ENCODE measurements at places on chromosomes 1 and 21. TPM values are rescaled to one million over a fixed set of nuclear protein-coding genes. Genes with fewer than 3 reads are reported as not detected.

Gene CFAP45
- total RNA-seq: 0.91 TPM

Gene CHD5
- 0.78 TPM for total RNA-seq

DNA sequence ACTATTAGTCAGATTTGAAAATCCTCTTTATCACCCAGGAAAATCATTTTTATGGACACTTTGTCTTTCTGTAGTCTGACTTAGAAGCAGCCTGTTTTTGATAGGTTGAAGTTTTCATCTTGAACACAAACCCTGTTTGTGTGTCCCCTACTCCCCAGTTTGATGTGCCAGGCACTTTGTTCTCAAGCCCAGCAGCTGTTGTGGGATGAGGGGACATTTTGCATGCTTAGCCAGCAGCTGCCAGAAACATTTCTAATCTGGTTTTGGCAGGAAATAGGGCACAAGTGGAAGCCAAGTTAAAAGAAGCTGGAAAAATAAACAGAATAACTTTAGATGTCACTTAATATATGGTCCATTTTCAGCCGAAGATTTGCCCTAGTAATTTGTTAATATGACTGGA, 29.9 kb downstream of the ACTN2 start:
- peak overlapping the region; percentile 54 for H3K27ac ChIP-seq
- H3K36me3 ChIP-seq: peaks cover 28% of the 10 kb centered on the region
- H3K27me3 ChIP-seq: no peaks in the 10 kb centered on the region

- DNase-seq: no peak
- H3K36me3 ChIP-seq: no peaks in the 10 kb centered on the region
- H3K4me1 ChIP-seq: no peaks in the 10 kb centered on the region
These were observed 29.1 kb downstream of the AK5 start for GRCh38 chr1:77310924-77311323.

- H3K4me3 ChIP-seq: no peak overlapping the region
- H3K4me1 ChIP-seq: peaks cover 21% of the 10 kb centered on the region
- H3K36me3 ChIP-seq: no peaks in the 10 kb centered on the region
- DNase-seq: no peak
- peak overlapping the region; percentile 74 for H3K27ac ChIP-seq
These were observed 5.5 kb upstream of the TNFRSF1B start for GRCh38 chr1:12161324-12161661.

DNA sequence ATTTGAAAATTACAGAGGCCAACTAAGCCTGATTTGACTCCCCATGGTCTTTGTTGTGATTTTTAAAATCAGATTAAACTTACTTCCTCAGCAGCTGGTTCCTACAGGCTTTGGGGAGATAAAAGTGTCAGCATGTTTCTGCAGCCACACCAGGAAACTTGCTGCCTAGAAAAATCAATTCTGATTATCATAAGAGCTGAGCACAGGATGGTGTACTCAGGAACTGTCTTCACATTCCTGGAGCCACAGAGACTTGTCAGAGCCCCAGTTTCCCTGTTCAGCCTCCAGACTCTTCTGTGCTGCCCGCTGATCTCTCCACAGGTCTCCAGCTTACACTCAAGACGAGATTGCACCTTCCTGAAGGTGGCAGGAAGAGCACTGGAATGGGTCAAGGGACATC, 23.9 kb downstream of the RAB3B start:
- no peak overlapping the region for H3K4me3 ChIP-seq
- H3K4me1 ChIP-seq: no peaks in the 10 kb centered on the region
- no peak overlapping the region for H3K27ac ChIP-seq
- no peaks in the 10 kb centered on the region for H3K36me3 ChIP-seq
- peaks cover 19% of the 10 kb centered on the region for H3K27me3 ChIP-seq
- no peak for DNase-seq

DNA sequence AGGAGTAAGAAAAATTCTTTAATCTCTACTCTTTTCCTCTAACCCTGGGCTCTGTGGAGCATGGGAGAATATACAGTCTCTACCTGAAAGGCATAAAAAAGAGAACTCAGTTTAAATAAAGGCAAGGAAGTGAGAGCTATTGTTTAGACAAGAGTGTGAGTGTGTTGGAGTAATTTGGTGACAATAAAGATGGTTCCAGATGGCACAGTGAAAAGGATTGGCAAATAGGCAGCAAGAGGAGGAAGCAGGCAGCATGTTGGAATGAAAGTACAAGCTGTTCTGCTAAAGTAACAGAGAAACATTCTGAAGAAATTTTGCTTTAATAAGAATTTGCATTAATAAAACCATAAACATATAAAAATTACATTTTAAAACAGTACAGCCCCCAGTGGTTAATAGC, 163.4 kb downstream of the DNM3 start:
- no peak for DNase-seq
- H3K4me1 ChIP-seq: no peaks in the 10 kb centered on the region
- H3K36me3 ChIP-seq: no peaks in the 10 kb centered on the region
- no peaks in the 10 kb centered on the region for H3K27me3 ChIP-seq
- H3K4me3 ChIP-seq: no peak overlapping the region

DNA sequence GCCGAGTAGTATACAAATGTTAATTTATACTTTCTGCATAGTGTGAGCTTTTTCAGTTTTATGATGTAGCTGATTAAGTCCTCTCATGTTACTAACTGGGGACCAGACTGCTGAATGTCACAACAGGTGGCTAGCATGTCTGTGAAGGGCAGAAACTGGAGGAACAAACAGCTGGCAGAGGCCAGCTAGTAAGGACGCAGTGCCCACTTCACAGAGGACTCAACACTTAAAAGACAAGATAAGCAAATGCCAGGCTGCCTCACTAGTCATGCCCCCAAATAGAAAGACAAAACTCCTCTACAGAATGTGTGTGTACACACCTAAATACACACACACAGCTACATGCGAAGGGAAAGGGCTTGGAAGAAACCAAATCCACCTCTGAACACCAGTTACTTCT, 73.8 kb upstream of the ZNF678 start:
- H3K4me1 ChIP-seq: no peaks in the 10 kb centered on the region
- H3K27ac ChIP-seq: no peak overlapping the region
- no peaks in the 10 kb centered on the region for H3K36me3 ChIP-seq
- peak; percentile 46 for DNase-seq
- no peaks in the 10 kb centered on the region for H3K27me3 ChIP-seq

DNA sequence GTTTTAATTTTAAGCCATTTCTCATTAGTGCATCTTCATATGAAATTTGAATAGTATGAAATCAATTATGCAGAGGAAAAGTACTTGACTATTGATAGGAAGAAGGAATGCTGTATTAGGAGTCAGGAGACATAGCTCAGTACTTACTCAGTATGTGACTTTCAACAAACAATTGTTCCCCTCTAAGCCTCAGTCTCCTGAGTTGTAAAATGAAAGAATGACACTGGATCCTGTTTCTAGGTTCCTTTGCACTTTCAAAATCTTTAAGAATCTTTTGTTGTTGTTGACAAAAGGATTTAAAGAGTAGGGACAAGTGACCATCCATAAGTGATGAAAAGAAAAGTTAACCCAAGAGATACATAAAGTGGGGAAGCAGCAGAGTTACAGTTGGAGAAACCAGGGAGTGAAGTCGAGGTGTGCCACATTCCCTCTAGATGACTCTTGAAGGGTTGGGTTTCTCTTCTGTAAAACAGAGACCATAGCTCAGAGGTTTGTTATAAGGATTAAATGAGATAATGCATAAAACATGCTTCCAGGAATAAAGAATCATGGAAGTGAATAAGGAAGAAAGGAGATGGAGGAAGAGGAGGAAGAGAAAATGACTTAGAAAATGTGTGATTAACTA, 105.7 kb upstream of the KCNJ15 start:
- H3K36me3 ChIP-seq: no peaks in the 10 kb centered on the region
- DNase-seq: no peak
- peaks cover 33% of the 10 kb centered on the region for H3K27me3 ChIP-seq
- no peaks in the 10 kb centered on the region for H3K4me1 ChIP-seq
- no peak overlapping the region for H3K27ac ChIP-seq
- no peak overlapping the region for H3K4me3 ChIP-seq

DNA sequence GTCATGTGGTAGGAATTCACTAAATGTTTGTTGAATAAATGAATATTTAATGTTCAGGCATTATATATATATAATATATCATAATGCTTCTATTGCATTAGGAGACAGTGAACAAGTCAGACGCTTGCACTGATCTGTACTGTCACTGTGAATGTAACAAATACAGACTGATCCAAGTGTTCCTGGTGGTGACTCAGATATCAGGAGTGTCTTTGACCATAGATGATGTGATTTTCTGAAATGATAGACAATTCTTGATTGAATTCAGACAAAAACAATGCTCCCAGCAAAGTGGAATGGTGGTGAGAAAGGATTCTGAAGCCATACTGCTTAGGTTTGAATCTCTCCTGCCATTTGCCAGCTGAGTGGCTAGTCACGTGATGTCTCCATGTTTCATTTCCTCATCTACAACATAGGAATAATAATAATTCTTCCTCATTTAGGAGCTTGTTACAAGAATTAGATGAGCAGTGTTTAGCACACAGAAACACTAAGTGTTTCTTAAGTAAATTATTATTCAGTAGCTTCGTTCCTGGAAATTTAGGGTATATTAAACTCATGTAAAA, 71.0 kb downstream of the OLFML2B start:
- H3K27me3 ChIP-seq: no peaks in the 10 kb centered on the region
- H3K4me1 ChIP-seq: peaks cover 9% of the 10 kb centered on the region
- no peaks in the 10 kb centered on the region for H3K36me3 ChIP-seq
- H3K27ac ChIP-seq: peak overlapping the region; percentile 79

Gene FCRL3
- total RNA-seq: not detected

Gene INTS7
- total RNA-seq: 9.3 TPM

Gene MAP3K7CL
- total RNA-seq: 62.1 TPM

- H3K36me3 ChIP-seq: peaks cover 7% of the 10 kb centered on the region
- H3K4me3 ChIP-seq: no peak overlapping the region
- no peaks in the 10 kb centered on the region for H3K27me3 ChIP-seq
- H3K27ac ChIP-seq: no peak overlapping the region
These were observed 4.0 kb downstream of the TRIM11 start for GRCh38 chr1:228402641-228403025.

- H3K4me3 ChIP-seq: no peak overlapping the region
- peaks cover 32% of the 10 kb centered on the region for H3K27me3 ChIP-seq
- H3K36me3 ChIP-seq: no peaks in the 10 kb centered on the region
- peaks cover 5% of the 10 kb centered on the region for H3K4me1 ChIP-seq
These were observed 245.4 kb downstream of the KCNJ6 start for GRCh38 chr21:37670883-37671282.

DNA sequence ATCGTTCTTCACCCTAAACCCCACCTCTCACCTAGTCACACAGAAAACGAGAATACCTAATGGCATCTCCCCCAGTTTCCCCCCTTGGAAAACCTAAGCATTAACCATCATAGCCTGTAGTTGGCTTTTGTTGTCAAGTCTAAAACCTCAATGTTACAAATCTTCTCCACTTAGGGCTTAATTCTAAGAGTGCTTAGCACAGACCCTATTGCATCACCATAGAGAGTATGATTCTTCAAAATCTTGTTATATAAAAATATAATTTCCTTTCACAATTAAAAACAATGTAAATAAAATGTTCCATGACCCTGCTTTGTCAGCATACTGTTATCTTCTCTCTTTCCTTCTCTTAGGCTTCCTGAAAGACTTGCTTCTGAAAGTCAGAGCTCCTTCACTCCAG, 263.2 kb upstream of the RGS18 start:
- no peak overlapping the region for H3K4me3 ChIP-seq
- no peaks in the 10 kb centered on the region for H3K36me3 ChIP-seq
- DNase-seq: no peak
- no peaks in the 10 kb centered on the region for H3K4me1 ChIP-seq
- H3K27me3 ChIP-seq: no peaks in the 10 kb centered on the region

Gene LAMB3
- 3.1 TPM for total RNA-seq

DNA sequence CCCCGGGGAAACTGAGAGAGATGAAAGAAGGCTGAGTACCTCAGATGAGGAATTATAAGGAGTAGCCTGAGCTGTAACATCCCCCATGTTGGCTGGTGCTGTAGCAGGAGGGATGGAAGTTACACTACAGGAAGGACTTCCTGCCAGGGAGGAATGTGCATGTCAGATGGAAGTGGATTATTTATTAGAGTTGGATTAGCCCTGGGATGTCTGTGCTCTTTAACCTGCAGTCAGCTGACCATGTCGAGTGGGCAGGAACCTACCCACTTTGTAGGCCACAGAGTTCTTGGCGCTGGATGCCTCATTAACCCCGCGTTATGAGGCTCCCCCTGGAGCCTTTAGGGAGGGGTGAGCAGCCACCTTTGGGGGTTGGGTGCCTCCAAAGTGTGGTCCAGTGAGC, 757 bp upstream of the SEMA4A start:
- no peaks in the 10 kb centered on the region for H3K4me1 ChIP-seq
- H3K4me3 ChIP-seq: no peak overlapping the region
- no peak for DNase-seq

DNA sequence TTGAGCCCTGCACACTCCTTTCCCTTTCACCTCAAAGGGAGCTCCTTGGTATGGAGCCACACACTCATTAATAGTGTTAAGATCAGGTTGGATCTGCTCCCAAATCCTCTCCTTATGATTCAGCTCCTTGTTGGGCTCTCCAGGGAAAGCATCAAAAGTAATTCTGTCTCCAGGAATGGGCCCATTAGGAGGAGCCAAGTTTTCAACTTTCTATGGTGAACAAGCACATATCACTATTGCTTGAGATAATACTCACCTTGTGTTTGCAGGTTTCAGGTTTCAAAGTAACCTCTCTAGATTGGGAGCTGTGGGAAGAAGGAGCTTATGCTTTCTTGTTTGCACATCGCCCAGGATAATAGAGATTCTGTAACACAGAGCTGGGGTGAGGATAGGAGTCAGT, 164.8 kb downstream of the TNFSF18 start:
- no peak overlapping the region for H3K27ac ChIP-seq
- no peaks in the 10 kb centered on the region for H3K27me3 ChIP-seq
- H3K36me3 ChIP-seq: no peaks in the 10 kb centered on the region

- H3K27ac ChIP-seq: no peak overlapping the region
- no peaks in the 10 kb centered on the region for H3K36me3 ChIP-seq
- H3K27me3 ChIP-seq: no peaks in the 10 kb centered on the region
- no peak for DNase-seq
- no peak overlapping the region for H3K4me3 ChIP-seq
These were observed 22.8 kb upstream of the CSF1 start for GRCh38 chr1:109887884-109888283.

DNA sequence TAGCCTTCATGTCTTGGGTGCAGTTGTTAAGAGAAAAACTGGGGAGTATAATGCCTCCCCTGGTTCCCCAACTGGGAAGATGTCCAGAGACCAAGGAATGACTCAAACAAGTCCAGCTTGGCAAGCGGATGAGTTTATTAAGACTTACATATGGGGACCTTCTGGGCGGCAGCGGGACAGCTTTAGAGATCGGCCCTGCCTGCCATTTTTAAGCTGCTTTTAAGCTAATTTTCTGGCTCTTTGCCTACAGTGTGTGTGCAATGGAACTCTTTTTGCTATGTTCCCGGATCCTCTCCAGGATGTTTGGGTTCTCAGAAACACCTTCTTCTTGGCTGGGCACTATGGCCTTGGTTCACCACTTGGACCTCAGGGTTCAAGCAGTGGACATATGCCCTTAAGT, 99.5 kb downstream of the RYR2 start:
- H3K27me3 ChIP-seq: no peaks in the 10 kb centered on the region
- H3K27ac ChIP-seq: peak overlapping the region; percentile 46
- no peaks in the 10 kb centered on the region for H3K36me3 ChIP-seq
- H3K4me1 ChIP-seq: peaks cover 44% of the 10 kb centered on the region
- no peak overlapping the region for H3K4me3 ChIP-seq
- DNase-seq: no peak

- H3K27me3 ChIP-seq: no peaks in the 10 kb centered on the region
- no peak overlapping the region for H3K27ac ChIP-seq
- H3K4me3 ChIP-seq: no peak overlapping the region
- H3K4me1 ChIP-seq: no peaks in the 10 kb centered on the region
These were observed 124.7 kb downstream of the TYW3 start for GRCh38 chr1:74857676-74858075.

GRCh38 chr1:59124166-59124565, 172.7 kb upstream of the FGGY start:
- H3K4me3 ChIP-seq: no peak overlapping the region
- H3K36me3 ChIP-seq: no peaks in the 10 kb centered on the region
- no peak overlapping the region for H3K27ac ChIP-seq
- peaks cover 10% of the 10 kb centered on the region for H3K4me1 ChIP-seq
